ENCODE measurements at places on chromosomes 4 and X.
A peak's percentile ranks its signal among the peaks of the same experiment; 100 is the strongest.

DNA sequence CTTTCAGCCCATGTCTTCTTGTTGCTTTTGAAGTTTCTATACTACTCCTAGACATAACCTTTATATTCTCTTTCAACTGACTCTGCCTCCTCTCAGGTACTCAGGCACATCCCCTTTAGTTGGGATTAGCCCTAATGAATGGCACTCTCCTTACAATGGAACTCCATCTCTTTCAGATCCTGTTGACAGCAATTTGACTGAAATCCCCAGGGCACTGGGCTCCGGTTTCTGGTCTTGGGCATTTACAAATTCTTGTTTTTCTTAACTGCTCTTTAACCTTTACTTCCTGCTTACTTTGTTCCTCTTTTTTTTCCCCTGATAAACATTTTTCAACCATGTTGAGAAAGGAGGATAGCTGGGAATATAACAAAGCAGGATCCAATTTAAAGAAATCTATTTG is 68.9 kb downstream of the ENOX2 start:
- DNase-seq, result peak; percentile 9

DNA sequence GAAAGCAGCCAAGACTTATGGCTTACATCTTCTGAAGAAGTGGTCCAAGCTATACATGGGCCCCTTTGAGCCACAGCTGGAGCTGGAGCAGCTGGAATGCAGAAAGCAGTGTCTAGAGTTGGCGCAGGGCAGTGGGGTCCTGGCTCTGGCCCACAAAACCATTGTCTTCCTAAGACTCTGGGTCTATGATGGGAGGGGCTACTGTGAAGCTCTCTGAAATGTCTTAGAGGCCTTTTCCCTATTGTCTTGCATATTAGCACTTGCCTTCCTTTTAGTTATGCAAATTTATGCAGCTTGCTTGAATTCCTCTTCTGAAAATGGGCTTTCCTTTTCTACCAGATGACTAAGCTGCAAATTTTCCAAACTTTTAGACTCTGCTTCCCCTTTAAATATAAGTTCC is 15.3 kb downstream of the NPY1R start:
- DNase-seq, result no peak

- peak; percentile 85 for DNase-seq
Observed at GRCh38 chr4:20444599-20445337, 193.1 kb downstream of the SLIT2 start.

DNA sequence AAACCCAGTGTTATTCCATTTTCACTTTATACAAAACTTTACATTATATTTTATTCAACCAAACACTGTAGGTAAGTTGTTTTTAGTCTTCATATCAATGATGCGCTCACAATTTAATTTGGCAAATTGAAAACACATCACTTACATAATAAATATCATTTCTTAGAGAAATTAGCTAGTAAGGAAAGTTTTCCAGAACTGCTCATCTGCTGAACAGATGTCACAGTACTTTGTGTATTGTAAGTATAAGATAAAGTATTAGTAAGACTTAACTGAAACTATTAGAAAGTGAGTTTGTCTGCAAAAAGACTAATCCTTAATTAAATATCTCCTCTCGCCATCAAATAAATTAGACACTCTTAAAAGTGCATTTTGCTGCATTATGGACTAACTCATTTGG is 108.7 kb upstream of the PACRGL start:
- DNase-seq, result no peak

DNA sequence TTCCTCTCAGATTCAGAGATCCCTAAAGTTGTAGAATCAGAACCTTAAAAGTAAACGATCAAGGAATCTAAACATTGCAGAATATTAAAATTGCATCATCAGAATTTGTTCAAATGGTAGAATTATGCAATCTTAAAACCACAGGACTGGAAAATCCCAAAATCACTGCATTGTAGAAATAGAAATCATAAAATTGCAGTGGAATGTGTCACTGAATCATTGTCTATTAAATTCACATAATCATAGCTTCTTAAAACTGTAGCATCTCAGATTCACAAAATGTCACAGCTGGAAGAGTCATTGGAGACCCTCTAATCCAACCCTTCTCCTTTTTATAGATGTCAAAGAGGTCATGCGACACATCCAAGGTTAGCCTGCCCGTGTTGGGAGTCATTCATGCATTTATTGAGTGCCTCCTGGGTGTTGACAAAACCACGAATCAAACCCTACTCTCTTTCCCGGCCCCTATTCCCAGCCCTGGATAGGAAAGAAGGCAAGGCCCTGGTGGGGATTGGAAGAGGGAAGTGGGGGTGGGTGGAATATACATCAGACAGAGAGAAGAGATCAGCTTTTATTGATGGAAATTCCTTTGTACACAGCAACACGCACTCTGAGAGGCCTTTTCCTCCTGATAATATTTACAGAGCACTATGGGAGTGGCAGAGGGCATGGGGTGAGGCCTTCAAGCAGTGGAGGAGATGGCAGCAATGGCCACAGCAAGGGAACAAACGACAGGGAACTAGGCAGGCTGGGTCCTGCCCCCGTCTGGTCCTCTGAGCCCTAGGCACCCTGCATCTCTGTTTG is 15.4 kb downstream of the IQSEC2 start:
- no peak for DNase-seq

DNA sequence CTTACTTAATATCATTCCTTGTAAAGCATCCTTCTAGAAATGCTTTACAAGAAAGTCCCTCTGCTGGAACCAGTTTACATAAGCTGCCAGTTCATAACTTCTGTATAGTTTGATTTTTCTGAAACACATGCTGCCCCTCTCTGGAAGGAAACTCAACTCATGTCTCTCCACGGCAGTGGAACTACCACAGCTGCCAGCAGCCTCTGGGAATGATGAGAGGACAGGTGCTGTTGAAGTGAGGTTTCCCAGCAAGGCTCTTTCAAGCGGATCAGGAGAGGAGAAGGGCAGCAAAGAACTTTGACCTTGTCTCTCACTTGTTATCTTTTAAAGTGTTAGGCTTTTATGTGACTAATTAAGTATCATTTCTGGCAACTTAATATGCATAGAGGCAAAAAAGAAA is 7.3 kb downstream of the GRPR start:
- no peak for DNase-seq

- no peak for DNase-seq
Observed at GRCh38 chr4:123557857-123558536, 161.4 kb downstream of the SPRY1 start.

- DNase-seq, result no peak
Observed at GRCh38 chrX:40749681-40750494, 14.5 kb upstream of the MED14 start.

GRCh38 chr4:39846120-39846519 is 131.6 kb downstream of the PDS5A start:
- no peak for DNase-seq

GRCh38 chr4:61583696-61584095 is 383.6 kb downstream of the ADGRL3 start:
- no peak for DNase-seq

DNA sequence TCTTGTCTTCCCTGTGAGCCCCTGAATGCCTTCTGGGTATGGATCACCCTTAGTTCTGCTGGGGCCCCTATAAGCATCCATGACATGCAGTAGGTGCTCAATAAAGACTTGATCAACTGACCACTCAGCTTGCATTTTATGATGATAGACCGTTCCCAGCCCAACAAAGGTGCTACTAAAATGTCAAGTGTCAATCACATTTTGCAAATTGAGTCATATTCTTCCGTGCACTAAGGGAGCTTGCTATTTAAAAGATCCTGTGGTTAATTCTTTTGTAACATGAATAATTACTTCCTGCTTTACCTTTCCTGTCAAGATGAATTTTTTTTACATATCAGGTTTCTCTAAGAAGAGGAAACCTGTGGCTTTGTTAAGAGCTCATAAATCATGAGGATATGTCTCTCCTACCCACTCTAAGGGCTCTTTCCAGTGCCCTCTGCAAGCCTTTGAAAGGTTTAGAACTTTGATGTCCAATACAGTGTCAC is 47.6 kb downstream of the SH3KBP1 start:
- DNase-seq, result no peak

GRCh38 chr4:188435381-188435780 is 296.1 kb downstream of the TRIML1 start:
- DNase-seq, result no peak

DNA sequence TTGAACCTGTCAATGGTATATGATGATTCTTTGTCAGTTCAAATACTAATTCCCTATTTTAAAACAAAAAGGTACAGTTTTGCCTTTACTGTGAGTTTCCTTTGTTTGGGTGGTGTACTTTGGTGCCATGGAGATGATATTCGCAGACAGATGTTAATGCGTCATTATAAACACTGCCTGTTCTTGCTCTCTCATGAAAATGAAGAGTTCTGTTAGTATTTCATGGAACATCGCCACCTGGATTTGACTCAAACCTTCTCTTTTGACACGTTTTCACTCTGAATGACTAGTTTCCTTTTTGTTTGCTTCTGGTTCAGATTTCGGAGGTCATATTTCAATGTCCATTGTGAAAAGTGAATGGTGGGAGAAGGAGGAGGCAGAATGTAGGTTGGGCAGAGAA is 6.9 kb upstream of the CTSO start:
- no peak for DNase-seq

DNA sequence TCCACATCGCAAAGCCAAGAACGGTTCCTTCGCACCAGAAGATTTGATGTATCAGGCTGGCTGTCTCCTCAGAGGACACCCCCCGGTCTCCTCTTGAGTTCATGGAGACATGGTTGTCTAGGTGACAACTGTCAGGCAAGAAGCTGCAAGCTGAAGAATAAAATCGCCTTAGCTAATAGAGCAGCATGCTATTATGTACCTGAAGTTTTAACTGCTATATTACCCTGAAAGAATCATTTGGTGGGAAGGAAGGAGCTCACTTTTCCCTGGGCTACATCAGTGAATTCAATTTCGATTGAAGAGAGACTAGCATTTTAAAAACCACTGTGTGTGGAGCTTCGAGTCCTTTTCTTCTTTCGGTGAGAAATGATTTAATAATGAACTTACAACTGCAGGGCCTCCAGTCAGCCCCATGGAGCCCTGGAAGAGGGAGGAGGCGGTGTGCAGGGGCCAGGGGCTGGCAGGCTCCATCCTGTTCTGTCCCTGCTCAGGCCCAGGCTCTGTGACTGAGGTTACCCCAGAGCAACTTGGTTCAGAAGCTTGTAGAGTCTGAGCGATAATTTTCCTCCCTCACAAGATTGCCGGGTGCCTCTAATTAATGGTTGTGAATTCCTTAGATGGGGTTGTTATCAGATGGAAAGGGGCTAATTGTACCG is 191.3 kb downstream of the MID1IP1 start:
- no peak for DNase-seq

GRCh38 chr4:99857307-99857706 is 36.9 kb downstream of the LAMTOR3 start:
- no peak for DNase-seq

GRCh38 chr4:98411731-98412130 is 150.5 kb downstream of the RAP1GDS1 start:
- DNase-seq, result no peak

DNA sequence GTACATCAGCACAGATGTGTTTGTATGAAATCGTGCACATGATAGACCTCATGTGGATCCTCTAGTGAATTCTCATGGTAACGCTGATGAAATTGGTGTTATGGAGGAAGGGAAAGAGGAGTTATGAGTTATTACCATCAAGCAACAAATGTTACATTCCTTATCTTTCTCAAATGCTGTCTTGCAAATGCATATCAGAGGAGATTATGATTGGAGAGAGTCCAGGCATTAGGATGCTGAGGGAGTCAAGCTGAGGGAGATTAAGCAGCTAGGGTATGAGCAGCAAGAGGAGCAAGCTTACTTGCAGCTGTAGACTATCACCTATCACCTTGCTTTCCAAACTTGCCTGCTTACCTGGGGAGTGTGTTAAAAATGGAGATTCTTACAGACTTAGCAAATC is 36.8 kb upstream of the SFRP2 start:
- DNase-seq, result no peak

DNA sequence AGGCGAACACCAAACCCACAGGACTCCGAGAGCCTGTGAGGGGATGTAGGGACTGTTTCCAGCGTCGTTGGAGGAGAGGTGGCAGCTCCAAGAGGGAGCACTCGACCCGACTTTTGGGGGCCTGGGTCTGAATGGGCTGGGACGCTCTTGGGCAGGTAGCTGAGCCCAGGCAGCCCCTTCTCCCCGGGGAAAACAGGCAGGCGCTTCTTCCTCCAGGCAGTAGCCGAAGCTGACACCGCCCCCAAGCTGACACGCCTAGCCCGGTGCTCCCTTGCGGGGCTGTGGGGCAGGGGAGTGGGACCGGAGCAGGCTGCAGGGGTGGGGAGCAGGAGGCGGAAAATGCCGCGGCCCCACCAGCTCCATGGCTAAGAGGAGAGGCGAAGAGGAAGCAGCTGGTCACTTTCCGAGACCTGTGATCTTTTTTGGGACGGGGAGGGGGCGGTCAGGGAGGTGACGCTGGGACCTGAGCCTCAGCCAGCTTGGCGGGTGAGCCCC is 4.2 kb downstream of the NKX1-1 start:
- peak; percentile 6 for DNase-seq

- DNase-seq, result no peak
Observed at GRCh38 chr4:68617003-68617698, 41.0 kb upstream of the UGT2B17 start.

GRCh38 chr4:48370260-48371134 is 29.2 kb downstream of the SLAIN2 start:
- DNase-seq, result no peak

GRCh38 chr4:73836373-73837279 is at the start of gene CXCL6:
Gene CXCL6 (plus strand): TSS chr4:73836678. CDS start chr4:73836751, 73 bp downstream.
- DNase-seq, result peak; percentile 7

DNA sequence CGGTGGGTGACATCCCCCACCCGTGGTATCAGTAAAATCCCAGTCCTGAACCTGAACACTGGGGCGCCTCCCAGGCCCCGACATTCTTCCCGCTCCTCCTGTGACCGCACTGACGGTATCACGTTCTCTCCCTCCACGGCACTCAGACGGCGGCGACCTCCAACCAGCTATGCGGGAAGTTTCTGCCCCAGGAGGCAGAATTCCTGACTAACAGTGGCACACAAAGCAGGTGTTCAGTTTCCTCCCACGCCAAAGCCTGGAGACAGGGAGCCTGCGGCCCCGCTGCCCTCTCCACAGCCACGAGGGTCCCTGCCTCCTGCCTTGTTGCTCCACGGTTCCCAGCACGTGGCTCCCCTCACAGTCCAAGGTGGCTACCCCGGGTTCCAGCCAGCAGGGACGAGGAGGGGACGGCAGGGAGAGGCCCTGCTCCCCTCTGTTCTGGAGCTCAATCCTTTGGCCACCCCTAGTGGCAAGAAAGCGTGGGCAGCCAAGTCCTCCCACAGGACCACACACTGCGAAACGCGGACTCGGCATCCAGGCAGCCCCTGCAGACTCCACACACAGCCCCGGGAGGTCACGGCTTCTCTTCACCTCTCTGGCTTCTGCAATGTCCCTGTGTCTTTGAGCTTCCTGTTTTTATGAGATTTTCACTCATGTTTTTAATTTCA is 15.2 kb downstream of the CTBP1 start:
- no peak for DNase-seq

GRCh38 chr4:28225689-28226353 is 1365.2 kb downstream of the STIM2 start:
- DNase-seq, result no peak

GRCh38 chr4:153211986-153212728 is 7.9 kb downstream of the TRIM2 start:
- DNase-seq, result no peak

DNA sequence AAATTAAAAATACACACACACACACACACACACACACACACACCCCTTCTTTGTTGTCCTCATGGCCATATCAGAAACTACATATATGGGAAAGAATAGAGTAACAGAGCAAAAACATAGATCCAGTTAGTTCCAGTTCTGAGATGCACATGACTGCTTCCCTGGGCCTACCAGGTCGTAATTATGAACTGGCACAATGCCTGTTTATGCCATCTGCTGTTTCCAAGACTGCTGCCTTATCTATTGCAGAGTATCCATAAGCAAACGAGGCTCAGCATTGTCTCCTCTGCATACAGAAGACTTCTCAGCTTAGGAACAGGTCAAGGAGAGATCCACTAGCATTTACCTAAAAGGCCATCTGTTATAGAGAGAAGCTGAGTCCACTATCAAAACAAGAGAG is 789.0 kb downstream of the TECRL start:
- peak; percentile 67 for DNase-seq
